AG09319 (cell line): ENCODE measurements at places on chromosomes 7 and 10.

- DNase-seq, result no peak
Measured at GRCh38 chr7:69780379-69780778, 182.1 kb downstream of the AUTS2 start.

- DNase-seq, result no peak
Measured at GRCh38 chr7:50982626-50983025, 199.9 kb upstream of the GRB10 start.

- DNase-seq, result no peak
Measured at GRCh38 chr7:35848725-35849124, 47.9 kb downstream of the SEPTIN7 start.

DNA sequence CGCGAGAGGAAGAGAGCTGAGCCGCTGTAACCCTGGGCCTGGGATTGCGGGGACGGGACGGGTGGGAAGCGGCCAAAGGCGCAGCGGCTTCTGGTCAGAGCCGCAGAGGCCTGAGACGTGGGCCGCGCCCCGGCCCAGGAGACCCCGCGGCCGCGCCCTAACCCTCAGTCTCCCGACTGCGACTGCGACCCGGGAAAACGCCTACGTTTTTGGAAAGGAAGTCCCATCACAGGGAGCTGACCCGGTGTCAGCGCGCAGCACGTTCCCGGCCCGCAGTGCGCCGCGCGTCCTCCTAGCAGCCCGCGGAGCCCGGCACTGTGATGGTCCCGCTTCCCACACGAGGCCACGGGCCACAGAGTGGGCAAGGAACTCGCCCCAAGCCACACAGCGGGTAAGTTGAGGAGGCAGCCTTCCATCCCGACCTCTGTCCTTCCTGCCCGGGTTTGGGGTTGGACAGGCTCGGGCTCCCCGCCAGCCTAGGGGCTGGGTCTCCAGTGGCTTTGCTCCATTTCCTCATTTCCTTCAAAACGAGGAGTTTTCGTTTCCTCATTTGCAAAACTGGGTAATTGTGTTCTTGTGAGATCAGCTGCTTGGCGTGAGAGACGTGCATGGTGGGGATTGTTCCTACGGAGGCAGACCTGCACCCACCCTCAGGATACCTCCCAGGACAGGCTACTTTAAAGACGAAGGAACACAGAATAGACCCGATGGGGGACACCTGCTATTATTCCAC, 1.2 kb downstream of the GPNMB start:
- DNase-seq, result no peak

GRCh38 chr10:48634198-48634983, 29.5 kb upstream of the ARHGAP22 start:
- peak; percentile 74 for DNase-seq

GRCh38 chr10:5618042-5618441, 48.4 kb downstream of the ASB13 start:
- DNase-seq, result no peak

- no peak for DNase-seq
Measured at GRCh38 chr10:132387764-132388210, 9.2 kb upstream of the PWWP2B start.
